Neural crest cell (in vitro differentiated cells): ENCODE measurements at places on chromosomes 5 and 9. TPM values are rescaled to one million over a fixed set of nuclear protein-coding genes. Genes with fewer than 3 reads are reported as not detected.

- DNase-seq = no peak
- H3K27me3 ChIP-seq = no peaks in the 10 kb centered on the region
- H3K27ac ChIP-seq = no peak overlapping the region
- no peaks in the 10 kb centered on the region for H3K36me3 ChIP-seq
- H3K4me3 ChIP-seq = no peak overlapping the region
These were observed 7.1 kb upstream of the IL17B start for GRCh38 chr5:149386166-149386565.

- no peaks in the 10 kb centered on the region for H3K36me3 ChIP-seq
- H3K27ac ChIP-seq = no peak overlapping the region
- peaks cover 2% of the 10 kb centered on the region for H3K27me3 ChIP-seq
- H3K4me3 ChIP-seq = no peak overlapping the region
- no peaks in the 10 kb centered on the region for H3K4me1 ChIP-seq
- DNase-seq = no peak
These were observed 21.4 kb downstream of the C5orf47 start for GRCh38 chr5:174010365-174010764.

DNA sequence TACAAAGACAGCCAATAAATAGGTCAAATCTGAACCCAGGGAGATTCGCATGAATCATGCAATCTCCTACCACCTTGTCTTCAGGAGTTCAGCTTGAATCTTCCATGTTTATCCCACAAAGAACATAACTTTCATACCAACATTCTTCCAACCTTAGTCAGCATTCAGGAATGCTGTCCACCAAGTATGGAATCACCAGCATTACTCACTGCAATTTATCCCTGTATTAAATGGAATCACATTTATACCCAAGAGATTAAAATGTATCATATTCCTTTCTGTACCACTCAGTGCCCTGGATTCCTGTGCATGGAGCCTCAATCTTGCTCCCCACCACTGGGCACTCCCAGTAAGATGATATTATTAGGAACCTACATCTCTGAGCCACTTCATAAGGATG lies 162.6 kb downstream of the GLIS3 start:
- no peaks in the 10 kb centered on the region for H3K4me1 ChIP-seq
- no peak overlapping the region for H3K27ac ChIP-seq
- no peak overlapping the region for H3K4me3 ChIP-seq
- no peaks in the 10 kb centered on the region for H3K36me3 ChIP-seq
- no peaks in the 10 kb centered on the region for H3K27me3 ChIP-seq

SLC25A2 gene
- 0.72 and 1.1 TPM in 2 replicates for total RNA-seq

PCDHA1 gene
- total RNA-seq = 0.07 TPM in 1 of 2 replicates, not detected in the other

SYNPO gene
- total RNA-seq = 1.5 TPM in 2 replicates

DNA sequence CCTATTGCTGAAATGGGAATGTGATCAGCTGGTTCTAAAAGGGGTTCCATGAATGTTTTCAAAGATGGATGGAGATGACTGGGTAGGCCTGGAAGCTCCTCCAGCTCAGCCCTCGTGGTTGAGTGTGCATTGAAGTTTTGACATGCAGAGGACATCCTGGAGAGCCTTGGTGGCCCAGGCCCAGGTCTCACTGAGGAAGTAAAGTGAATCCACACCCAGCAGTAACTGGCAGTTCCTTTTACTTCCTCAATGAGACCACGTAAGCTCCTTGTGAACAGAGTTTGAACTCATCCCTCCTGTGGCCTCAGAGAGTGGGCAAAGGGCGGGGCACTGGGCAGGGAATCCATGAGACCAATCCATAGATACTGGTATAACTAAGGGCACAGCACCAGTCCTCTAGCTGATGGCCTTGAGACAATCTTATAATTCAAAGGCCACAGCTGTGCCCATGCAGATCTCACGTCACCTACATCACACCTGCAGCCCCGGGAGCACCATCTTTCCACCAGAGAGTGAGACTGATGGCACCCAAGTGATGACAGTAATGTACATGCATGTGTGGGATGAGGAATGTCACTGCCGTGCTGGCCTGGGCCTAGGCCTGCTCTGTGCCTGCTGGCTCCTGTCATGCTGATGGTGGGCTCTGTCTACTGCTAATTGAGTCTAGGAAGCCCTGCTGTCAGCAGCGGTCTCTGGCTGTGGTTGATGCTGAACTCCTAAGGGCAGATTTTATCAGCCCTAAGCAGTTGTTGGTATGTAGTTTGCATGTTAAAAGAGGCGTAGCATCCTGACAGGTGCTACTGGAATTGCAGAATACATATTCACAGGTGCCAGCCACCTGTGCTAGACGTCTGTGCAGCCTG lies 257.8 kb downstream of the FSTL4 start:
- H3K27ac ChIP-seq = no peak overlapping the region
- H3K36me3 ChIP-seq = no peaks in the 10 kb centered on the region
- no peaks in the 10 kb centered on the region for H3K27me3 ChIP-seq
- no peak for DNase-seq

DNA sequence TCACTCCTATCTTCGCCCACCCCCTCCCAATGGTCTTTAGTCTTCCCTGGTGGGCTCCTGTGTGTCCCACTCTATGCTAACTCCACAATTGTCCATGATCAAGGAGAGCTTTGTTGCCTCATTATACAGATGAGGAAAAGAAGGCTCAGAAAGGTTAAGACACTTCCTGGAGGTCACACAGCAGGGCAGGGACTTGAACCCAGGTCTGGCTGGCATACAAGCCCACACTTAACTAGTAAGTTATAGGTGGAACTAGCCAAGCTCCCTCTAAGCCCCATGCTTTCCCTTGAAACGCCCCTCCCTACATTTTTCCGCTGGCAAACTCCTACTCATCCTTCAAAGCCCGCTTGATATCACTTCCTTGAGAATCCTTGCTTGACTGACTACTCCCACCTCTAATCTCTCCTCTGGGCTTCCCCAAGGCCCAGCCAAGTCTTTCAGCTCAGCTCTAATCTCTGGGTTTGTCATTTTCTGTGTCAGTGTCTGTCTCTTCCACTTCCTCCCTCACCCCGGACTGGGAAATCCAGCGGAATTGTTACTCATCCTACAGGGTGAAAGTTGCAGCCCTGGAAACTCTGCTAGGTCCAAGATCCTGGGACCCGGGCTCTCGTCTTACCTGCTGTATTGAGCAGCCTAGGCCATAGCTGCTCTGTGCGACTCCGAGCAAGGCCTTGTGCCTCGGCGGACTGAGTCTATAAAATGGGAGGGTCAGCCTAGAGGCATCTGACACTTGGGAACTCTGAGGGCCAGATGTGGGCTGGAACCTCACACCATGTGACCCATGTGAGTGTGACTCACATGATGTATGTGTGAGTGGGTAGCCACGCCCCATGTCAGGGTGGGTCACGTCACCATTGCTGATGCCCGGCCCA lies 144.5 kb downstream of the GAPVD1 start:
- peak overlapping the region; percentile 13 for H3K4me3 ChIP-seq
- peaks cover 13% of the 10 kb centered on the region for H3K4me1 ChIP-seq
- H3K27ac ChIP-seq = no peak overlapping the region
- no peak for DNase-seq
- H3K36me3 ChIP-seq = peaks cover 4% of the 10 kb centered on the region

- H3K36me3 ChIP-seq = no peaks in the 10 kb centered on the region
- no peaks in the 10 kb centered on the region for H3K4me1 ChIP-seq
- H3K27me3 ChIP-seq = no peaks in the 10 kb centered on the region
- no peak overlapping the region for H3K27ac ChIP-seq
- no peak overlapping the region for H3K4me3 ChIP-seq
These were observed 41.6 kb upstream of the SLC30A5 start for GRCh38 chr5:69052181-69052580.

EGR1 gene
- 21.5 and 26.5 TPM in 2 replicates for total RNA-seq

DNA sequence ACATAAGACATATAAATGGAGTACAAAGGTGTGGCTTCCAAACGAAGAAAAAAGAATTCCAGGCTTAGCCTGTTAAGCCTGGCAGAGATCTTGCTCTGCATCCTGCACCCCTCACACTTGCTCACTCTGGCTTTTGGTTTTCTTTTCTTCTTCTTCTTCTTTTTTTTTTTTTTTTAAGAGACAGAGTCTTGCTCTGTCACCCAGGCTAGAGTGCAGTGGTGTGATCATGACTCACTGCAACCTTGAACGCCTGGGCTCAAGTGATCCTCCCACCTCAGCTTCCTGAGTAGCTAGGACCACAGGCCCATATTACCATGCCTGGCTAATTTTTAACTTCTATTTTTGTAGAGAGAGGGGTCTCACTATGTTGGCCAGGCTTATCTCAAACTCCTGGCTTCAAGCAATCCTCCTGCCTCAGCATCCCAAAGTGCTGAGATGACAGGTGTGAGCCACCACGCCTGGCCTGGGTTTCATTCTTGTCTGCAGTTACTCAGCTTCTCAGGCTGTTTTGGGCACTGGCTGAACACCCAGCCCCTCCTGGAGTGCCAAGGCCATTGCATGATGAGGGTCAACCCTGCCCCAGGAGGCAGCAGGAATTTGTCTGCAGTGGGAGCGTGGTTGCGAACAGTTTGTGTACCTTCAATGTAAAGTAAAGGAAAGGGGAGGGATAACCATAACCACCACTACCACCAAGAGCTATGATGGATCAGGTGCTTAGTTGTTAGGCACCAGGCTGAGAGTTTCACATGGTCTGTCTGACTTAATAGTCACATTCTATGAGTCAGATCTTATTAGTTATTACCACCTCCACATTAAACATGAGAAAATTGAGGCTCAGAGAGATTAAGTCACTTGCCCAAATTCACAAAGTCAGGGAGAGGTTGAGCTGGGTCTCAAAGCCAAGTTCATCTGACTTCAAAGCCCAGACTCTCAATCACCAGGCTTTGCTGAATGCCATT lies 219.2 kb upstream of the PANK3 start:
- H3K4me1 ChIP-seq = peaks cover 40% of the 10 kb centered on the region
- no peak overlapping the region for H3K27ac ChIP-seq
- no peak for DNase-seq
- no peak overlapping the region for H3K4me3 ChIP-seq

- H3K27ac ChIP-seq = no peak overlapping the region
- DNase-seq = no peak
- no peaks in the 10 kb centered on the region for H3K36me3 ChIP-seq
- H3K27me3 ChIP-seq = no peaks in the 10 kb centered on the region
- no peak overlapping the region for H3K4me3 ChIP-seq
- H3K4me1 ChIP-seq = no peaks in the 10 kb centered on the region
These were observed 147.3 kb downstream of the FAM114A2 start for GRCh38 chr5:153891394-153891793.

DNA sequence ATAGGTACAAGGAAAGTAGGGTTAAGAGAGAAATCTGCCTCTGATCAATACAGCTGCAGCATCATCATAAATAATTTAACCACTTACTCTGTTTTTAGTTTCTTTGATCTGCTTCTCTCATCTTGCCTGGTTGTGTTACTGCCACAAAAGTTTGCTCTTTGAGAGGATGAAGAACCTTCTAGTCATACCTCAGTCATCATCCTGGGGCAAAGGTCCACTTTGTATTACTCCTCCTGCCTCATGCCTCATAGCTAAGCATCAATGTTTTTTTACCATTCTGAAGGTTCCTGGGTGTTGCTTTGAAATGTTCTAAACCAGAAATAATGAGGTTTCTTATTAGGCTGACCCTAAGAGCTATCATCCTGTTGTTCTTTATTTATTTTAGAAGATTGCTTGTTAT lies 17.1 kb upstream of the TRIM36 start:
- no peak overlapping the region for H3K4me3 ChIP-seq
- peaks cover 43% of the 10 kb centered on the region for H3K27me3 ChIP-seq
- no peak for DNase-seq
- H3K4me1 ChIP-seq = no peaks in the 10 kb centered on the region
- no peak overlapping the region for H3K27ac ChIP-seq

ANKRD31 gene
- 0.39 and 0.51 TPM in 2 replicates for total RNA-seq

DNA sequence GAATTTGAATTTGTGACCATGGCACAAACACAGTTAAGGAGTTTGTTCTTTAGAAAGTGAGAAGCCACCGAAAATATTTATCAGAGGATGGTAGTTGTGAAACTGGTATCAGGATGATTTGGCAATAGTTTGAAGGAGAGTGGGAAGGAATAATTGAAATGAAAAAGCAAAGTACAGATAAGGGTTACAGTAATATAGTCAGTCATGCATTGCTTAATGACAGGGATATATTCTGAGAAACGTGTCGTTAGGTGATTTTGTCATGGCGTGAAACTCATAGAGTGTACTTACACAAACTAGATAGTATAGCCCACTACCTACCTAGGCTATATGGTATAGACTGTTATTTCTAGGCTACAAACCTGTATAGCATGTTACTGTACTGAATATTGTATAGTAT lies 84.2 kb downstream of the GPBP1 start:
- H3K27me3 ChIP-seq = no peaks in the 10 kb centered on the region
- no peak overlapping the region for H3K27ac ChIP-seq
- peaks cover 15% of the 10 kb centered on the region for H3K36me3 ChIP-seq
- no peaks in the 10 kb centered on the region for H3K4me1 ChIP-seq
- no peak overlapping the region for H3K4me3 ChIP-seq
- DNase-seq = no peak

CD74 gene
- total RNA-seq = 6.3 and 7.3 TPM in 2 replicates

- H3K27me3 ChIP-seq = no peaks in the 10 kb centered on the region
- peaks cover 5% of the 10 kb centered on the region for H3K36me3 ChIP-seq
- DNase-seq = no peak
- H3K27ac ChIP-seq = no peak overlapping the region
- no peak overlapping the region for H3K4me3 ChIP-seq
These were observed 266.8 kb downstream of the NDUFS4 start for GRCh38 chr5:53827211-53827651.

SLC25A25 gene
- total RNA-seq = 13.9 and 16.8 TPM in 2 replicates

- no peak overlapping the region for H3K27ac ChIP-seq
- no peaks in the 10 kb centered on the region for H3K4me1 ChIP-seq
- no peaks in the 10 kb centered on the region for H3K36me3 ChIP-seq
These were observed 1785.5 kb downstream of the EFNA5 start for GRCh38 chr5:105885266-105885665.

HTR1A gene
- total RNA-seq = not detected in 2 replicates

DNA sequence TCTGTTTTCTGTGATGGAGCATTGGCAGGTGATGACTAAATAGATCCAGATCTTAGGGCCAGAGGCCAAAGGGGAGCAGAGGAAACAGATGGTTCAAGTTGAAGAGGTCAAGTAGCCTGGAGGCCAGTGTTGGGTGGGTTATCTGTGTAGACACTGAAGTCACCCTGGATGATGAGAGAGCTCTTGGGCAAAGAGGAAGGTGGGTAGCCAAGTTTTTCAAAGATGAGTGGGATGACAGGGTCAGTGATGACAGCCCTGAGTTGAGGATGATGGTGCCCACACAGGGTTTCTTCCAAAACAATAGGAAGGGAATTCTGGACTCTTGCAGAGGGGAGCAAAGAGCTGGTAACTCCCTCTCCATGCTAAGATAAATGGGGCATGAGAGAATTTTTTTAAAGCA lies 76.6 kb downstream of the CD180 start:
- H3K4me3 ChIP-seq = no peak overlapping the region
- peaks cover 4% of the 10 kb centered on the region for H3K4me1 ChIP-seq
- peaks cover 3% of the 10 kb centered on the region for H3K36me3 ChIP-seq
- DNase-seq = no peak

IL4 gene
- total RNA-seq = not detected in 2 replicates

C1QTNF2 gene
- total RNA-seq = 0.42 and 0.43 TPM in 2 replicates

PKD2L2 gene
- not detected in 2 replicates for total RNA-seq

- H3K4me3 ChIP-seq = no peak overlapping the region
- H3K27me3 ChIP-seq = no peaks in the 10 kb centered on the region
- no peak for DNase-seq
- H3K36me3 ChIP-seq = no peaks in the 10 kb centered on the region
These were observed 1134.1 kb downstream of the PTPRD start for GRCh38 chr9:9478741-9479140.

- H3K27ac ChIP-seq = no peak overlapping the region
- no peak overlapping the region for H3K4me3 ChIP-seq
- H3K27me3 ChIP-seq = no peaks in the 10 kb centered on the region
- no peaks in the 10 kb centered on the region for H3K36me3 ChIP-seq
- DNase-seq = no peak
These were observed 25.3 kb upstream of the RNU6ATAC start for GRCh38 chr9:134189470-134190231.
